ENCODE measurements at places on chromosomes 16 and 17.

- DNase-seq: no peak
These were observed 544.8 kb upstream of the EEF2KMT start for GRCh38 chr16:5642436-5642835.

- DNase-seq: no peak
These were observed 50.1 kb downstream of the TOM1L2 start for GRCh38 chr17:17922070-17922614.

DNA sequence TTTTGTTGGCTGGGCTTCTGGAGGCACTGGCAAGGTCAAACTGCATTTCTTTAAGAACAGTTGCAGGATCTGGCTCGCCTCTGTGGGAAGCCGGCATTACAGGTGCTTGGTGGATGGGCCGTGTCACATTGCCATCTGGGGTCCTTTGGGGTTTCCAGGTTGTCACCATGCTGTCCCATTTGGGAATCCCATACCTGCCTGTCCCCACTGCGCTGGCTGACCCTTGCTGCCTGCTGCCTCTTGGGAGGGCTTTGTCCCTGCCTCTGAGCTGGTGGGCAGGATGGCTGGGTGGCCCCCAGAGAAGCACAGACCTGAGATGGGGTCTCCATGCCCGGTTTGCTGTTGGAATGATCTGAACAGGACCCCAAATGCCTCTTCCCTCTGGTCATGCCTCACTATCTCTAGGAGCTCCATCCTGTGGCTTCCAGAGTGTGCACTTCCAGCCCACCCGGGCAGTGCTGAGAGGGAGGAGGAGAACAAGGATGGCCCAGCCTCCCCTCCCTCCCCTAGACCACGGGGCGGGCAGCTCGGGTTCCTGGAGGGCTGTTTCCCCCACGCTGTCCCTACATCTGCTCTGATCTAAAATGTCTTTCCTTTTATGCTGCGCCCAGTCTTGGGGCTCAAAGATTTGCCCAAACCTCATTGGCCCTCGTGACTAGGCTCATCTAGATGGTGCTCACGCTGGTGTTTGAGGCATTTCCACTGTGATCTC is 28.0 kb downstream of the OR1D5 start:
- DNase-seq: no peak

DNA sequence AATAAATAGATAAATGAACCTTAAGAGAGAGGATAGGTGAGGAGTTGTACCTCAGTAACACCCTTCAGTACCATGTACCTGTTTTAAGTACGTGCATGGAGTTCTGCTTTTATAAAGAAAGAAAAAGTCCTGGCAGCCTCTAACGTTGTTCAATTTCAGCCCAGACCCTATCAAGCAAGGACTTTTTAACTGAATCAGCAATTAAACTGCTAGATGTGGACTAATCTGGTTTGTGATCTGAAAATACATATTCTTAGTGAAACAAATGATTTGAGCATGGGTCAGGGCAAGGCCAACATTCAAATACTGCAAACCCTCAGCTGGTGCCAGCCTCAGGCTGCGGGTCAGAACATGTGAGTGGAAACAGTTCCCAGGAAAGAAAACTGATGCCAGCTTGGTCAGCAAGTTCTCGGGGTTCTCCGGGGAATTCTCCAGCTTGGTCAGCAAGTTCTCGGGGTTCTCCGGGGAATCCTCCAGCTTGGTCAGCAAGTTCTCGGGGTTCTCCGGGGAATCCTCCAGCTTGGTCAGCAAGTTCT is 84.5 kb downstream of the MRM3 start:
- no peak for DNase-seq

GRCh38 chr16:81739503-81739902 is 39.6 kb upstream of the PLCG2 start:
- DNase-seq: no peak

Data from activated CD4-positive, alpha-beta T cell treated with anti-CD3 and anti-CD28 coated beads, Interleukin-10, Interleukin-2, amounts not matched to agents 100 ng/mL and 50 ng/mL, durations not matched to agents 16 hours and 8 hours (primary cell).